ENCODE measurements at places on chromosomes 5 and 9.

- no peak for DNase-seq
These were observed 79.8 kb downstream of the TNC start for GRCh38 chr9:115038178-115038577.

- DNase-seq, result no peak
These were observed 69.5 kb upstream of the OSMR start for GRCh38 chr5:38776149-38776896.

- peak; percentile 19 for DNase-seq
These were observed 331.6 kb downstream of the CDH12 start for GRCh38 chr5:22521521-22521920.

DNA sequence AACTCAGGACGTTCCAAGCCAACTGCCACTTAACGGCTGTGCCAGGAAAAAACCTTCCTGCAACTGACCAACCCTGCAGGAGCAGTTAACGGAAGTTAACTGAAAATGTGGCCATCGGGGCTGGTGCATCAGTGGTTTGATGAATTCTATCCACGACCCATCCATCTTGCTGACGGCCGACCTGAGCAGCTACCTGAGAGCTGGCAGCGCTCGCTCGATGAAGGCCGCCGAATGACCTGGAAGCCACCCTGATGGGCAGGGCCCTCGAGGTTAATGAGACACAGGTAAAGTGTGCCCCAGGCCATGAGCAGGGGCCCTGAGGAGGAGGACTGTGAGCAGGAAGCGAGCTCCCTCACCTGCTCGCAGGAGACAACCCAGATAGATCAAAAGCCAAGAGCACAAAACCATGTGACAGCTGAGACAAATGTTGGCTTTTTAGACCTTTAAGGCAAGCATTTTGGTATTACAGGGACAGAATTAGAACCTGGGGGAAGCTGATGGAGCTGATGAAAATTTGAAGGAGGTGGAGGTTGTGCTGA, 35.3 kb upstream of the FLT4 start:
- no peak for DNase-seq

GRCh38 chr5:4879693-4880303, 260.3 kb upstream of the ADAMTS16 start:
- DNase-seq, result peak; percentile 63

DNA sequence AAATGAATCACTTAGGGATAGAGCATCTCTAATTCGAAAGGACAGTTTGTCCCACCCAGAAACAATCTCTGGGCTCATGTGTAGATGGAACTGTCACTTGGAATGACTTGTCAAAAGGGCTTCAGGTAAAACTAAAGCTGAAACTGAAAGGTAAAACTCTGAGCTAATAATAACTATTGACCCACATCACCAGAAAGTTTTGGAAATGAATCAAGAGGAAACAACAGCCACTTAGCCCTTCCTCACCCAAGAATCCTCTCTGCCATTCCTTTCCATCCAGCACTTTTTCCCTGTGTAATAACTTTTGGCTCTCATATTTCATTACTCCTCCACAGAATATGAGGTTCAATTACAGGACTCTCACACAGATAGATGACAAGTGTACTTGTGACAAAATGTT, 14.0 kb upstream of the GLRX start:
- DNase-seq, result no peak

Data from NCI-H2171 treated with DMSO at 0.1 percent for 48 hours (cell line).